ENCODE measurements at places on chromosomes 4 and X. TPM values are rescaled to one million over a fixed set of nuclear protein-coding genes. Genes with fewer than 3 reads are reported as not detected.

Gene CRLF2
- total RNA-seq: not detected

Gene HEPH
- 1.2 TPM for total RNA-seq

GRCh38 chrX:111164728-111165127 lies 68.7 kb downstream of the PAK3 start:
- no peaks in the 10 kb centered on the region for H3K4me1 ChIP-seq
- no peaks in the 10 kb centered on the region for H3K36me3 ChIP-seq
- H3K27ac ChIP-seq: no peak overlapping the region
- H3K27me3 ChIP-seq: no peaks in the 10 kb centered on the region
- DNase-seq: no peak

- H3K27me3 ChIP-seq: no peaks in the 10 kb centered on the region
- no peak for DNase-seq
- peak overlapping the region; percentile 18 for H3K27ac ChIP-seq
These were observed 19.2 kb downstream of the G3BP2 start for GRCh38 chr4:75653845-75654503.

- no peak overlapping the region for H3K27ac ChIP-seq
- H3K4me3 ChIP-seq: no peak overlapping the region
- no peaks in the 10 kb centered on the region for H3K4me1 ChIP-seq
- H3K27me3 ChIP-seq: no peaks in the 10 kb centered on the region
- no peaks in the 10 kb centered on the region for H3K36me3 ChIP-seq
These were observed 33.2 kb upstream of the ARSD start for GRCh38 chrX:2962381-2962780.

Gene RIBC1
- 1.1 TPM for total RNA-seq

GRCh38 chrX:130877892-130878341 lies 25.1 kb downstream of the ENOX2 start:
- peak overlapping the region; percentile 44 for H3K27ac ChIP-seq
- H3K36me3 ChIP-seq: no peaks in the 10 kb centered on the region
- H3K4me3 ChIP-seq: no peak overlapping the region
- H3K4me1 ChIP-seq: peaks cover 11% of the 10 kb centered on the region

GRCh38 chrX:115948018-115948923 lies 222.3 kb upstream of the AGTR2 start:
- no peaks in the 10 kb centered on the region for H3K4me1 ChIP-seq
- no peak overlapping the region for H3K4me3 ChIP-seq
- no peak overlapping the region for H3K27ac ChIP-seq
- no peaks in the 10 kb centered on the region for H3K27me3 ChIP-seq

GRCh38 chr4:111464251-111465045 lies 680.8 kb upstream of the FAM241A start:
- no peaks in the 10 kb centered on the region for H3K4me1 ChIP-seq
- no peak for DNase-seq
- no peaks in the 10 kb centered on the region for H3K27me3 ChIP-seq
- no peak overlapping the region for H3K4me3 ChIP-seq
- H3K27ac ChIP-seq: no peak overlapping the region
- no peaks in the 10 kb centered on the region for H3K36me3 ChIP-seq

DNA sequence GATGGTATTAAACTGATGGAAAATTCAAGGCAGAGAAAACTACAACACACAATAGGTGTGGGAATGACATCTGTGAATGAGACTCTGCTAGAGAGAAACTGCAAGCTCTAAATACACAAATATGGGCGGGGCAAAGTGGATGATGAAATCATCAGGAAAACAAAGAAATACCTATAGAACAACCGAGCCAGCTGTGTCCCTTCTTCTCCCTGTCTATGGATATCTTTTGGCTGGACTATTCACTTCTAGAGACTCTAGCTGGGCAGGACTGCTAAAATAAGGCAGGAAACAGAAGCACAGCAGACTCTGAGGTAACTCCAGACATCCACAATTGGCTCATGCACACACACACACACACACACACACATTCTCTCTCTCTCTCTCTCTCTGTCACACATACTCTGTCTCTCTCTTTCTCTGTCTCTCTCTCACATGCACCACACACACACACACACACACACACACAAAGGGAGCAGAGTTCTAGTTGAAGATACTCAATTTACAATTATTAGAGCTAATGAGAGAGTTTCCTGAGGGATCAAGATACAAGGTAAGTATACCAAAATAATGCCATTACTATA lies 27.2 kb upstream of the EDNRA start:
- no peak overlapping the region for H3K27ac ChIP-seq
- H3K27me3 ChIP-seq: no peaks in the 10 kb centered on the region
- no peaks in the 10 kb centered on the region for H3K4me1 ChIP-seq

- H3K27me3 ChIP-seq: no peaks in the 10 kb centered on the region
- DNase-seq: no peak
- H3K4me1 ChIP-seq: no peaks in the 10 kb centered on the region
- H3K4me3 ChIP-seq: no peak overlapping the region
These were observed 72.6 kb downstream of the TAF1 start for GRCh38 chrX:71438750-71439149.
